ENCODE measurements at places on chromosomes 3 and 15.

GRCh38 chr15:41851167-41851523 lies 12.5 kb downstream of the PLA2G4B start:
- H3K4me1 ChIP-seq = no peaks in the 10 kb centered on the region
- H3K27me3 ChIP-seq = peaks cover 17% of the 10 kb centered on the region
- H3K27ac ChIP-seq = no peak overlapping the region

- H3K4me3 ChIP-seq = no peak overlapping the region
- no peak overlapping the region for H3K27ac ChIP-seq
- no peaks in the 10 kb centered on the region for H3K36me3 ChIP-seq
- DNase-seq = no peak
- no peaks in the 10 kb centered on the region for H3K27me3 ChIP-seq
- H3K4me1 ChIP-seq = no peaks in the 10 kb centered on the region
Measured at GRCh38 chr15:61777689-61778088, 282.6 kb downstream of the VPS13C start.

DNA sequence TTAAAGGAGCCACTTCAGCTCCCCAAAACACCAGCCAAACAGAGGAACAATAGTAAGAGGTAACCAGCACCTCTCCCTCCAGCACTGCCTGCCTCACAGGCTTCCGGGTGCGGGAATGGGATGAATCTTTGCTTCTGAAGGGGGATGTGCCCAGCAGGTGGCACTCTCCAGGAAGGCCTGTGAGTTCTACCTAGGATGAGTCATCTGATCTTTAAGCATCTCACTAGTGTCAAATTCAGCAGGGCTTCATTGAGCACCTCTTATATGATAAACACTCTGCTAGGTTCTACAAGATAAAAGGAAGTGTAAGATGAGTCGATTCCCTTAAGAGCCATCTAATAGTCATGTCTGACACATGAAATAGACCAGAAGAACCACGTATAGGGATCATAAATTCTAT lies 237.4 kb upstream of the UMPS start:
- no peak overlapping the region for H3K4me3 ChIP-seq
- no peaks in the 10 kb centered on the region for H3K27me3 ChIP-seq
- H3K36me3 ChIP-seq = no peaks in the 10 kb centered on the region

- H3K27me3 ChIP-seq = no peaks in the 10 kb centered on the region
- peaks cover 7% of the 10 kb centered on the region for H3K4me1 ChIP-seq
- H3K36me3 ChIP-seq = no peaks in the 10 kb centered on the region
- no peak overlapping the region for H3K27ac ChIP-seq
- DNase-seq = no peak
Measured at GRCh38 chr3:134344560-134344959, 29.7 kb downstream of the AMOTL2 start.

DNA sequence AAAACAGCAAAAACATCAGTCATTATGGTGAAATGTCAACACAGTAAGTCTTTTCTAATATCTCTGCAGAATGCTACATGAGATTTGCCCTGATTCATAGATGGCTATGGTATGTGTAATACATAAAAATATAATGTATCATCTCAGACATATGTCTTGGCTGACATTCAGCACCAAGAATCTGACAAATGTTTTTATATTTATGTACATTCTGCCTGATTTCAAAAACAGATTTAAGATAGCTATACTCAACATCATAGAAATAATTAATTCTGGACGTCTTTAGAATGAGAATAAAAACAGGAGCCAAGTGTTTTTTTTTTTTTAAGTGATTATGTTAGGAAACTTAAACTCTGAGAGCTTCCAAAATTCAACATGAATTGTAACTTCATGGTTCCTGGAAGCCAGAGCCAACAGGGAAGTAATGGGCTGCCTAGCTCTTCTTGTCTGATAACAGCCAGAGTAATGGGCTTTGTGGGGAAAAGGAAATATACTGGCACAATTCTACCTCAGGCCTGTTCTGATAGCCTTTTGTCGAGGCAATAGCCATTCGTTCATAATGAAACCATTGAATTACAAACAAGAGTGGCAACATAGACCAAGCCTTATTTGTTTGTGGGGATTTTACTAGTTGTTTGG lies 184.4 kb downstream of the VGLL4 start:
- H3K36me3 ChIP-seq = no peaks in the 10 kb centered on the region
- no peak for DNase-seq
- H3K27ac ChIP-seq = no peak overlapping the region
- no peak overlapping the region for H3K4me3 ChIP-seq
- H3K27me3 ChIP-seq = no peaks in the 10 kb centered on the region

DNA sequence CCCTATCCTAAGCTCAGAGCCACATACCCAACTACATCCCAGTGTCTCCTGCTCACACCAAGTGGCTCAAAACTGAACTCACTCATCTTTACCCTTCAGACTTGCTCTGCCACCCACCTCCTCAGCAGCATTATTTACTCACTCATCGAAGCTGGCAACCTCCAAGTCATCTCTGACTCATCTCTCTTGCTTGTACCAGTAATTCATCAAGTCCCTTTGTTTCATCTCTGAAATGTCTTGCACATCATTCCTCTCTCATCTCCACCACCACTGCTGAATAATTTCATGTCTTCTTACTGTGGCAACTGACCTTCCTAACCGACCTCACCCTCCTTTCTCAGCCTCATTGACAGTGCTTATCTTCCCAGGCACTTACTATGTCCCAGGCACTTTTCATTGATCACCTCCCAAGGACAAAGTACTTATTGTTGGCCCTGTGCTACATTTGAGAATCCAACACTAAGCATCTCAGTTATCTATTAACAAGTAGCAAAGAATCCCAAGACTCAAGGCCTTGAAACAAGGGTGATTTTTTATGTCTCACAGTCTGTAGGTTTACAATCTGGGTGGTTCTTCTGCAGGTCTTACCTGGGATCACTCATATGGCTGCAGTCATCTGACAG lies 82.0 kb downstream of the MRPL46 start:
- no peaks in the 10 kb centered on the region for H3K4me1 ChIP-seq
- H3K36me3 ChIP-seq = no peaks in the 10 kb centered on the region
- H3K4me3 ChIP-seq = no peak overlapping the region

DNA sequence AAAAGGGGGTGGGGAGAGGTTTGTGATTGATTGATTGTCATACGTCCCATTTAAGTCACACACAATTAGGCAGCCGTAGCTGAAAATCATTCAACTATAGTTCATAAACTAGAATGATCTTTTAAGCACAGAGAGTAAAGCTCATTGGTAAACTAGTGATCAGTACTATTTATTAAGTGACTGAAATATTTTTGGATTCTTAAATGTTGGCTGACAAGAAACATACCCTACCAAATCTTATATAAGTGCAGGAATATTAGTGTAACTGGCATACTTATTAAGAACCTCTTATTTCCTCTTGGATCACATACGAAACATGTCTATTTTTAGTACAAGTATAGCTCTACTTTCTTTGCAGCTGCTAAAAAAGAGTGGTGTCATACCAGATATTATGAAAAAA lies 8.4 kb upstream of the ABHD10 start:
- H3K27me3 ChIP-seq = no peaks in the 10 kb centered on the region
- no peak for DNase-seq
- peaks cover 66% of the 10 kb centered on the region for H3K36me3 ChIP-seq
- H3K4me1 ChIP-seq = peaks cover 17% of the 10 kb centered on the region

DNA sequence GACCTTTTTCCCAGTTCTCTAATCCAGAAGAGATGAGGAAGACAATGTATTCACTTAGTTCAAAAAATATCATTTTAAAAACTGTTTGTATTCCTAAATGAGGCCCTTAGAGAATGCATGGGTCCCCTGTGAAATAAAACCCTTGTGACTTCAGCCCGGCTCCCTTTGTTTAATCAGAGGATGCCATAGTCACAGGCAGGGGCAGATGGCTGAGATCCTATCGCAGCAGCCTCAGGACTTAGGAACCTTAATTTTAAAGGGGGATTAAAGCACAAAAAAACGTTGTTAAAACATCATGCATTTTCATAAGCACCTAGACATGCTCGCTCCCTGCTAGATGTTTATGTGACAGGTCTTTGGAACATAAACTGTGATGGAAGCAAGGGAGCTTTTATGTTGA lies 176.6 kb downstream of the IL20RB start:
- H3K4me1 ChIP-seq = no peaks in the 10 kb centered on the region
- H3K36me3 ChIP-seq = no peaks in the 10 kb centered on the region
- no peak overlapping the region for H3K27ac ChIP-seq
- no peak overlapping the region for H3K4me3 ChIP-seq

GRCh38 chr3:127033171-127033570 lies 50.3 kb downstream of the PLXNA1 start:
- H3K27ac ChIP-seq = no peak overlapping the region
- no peak for DNase-seq
- no peak overlapping the region for H3K4me3 ChIP-seq
- peaks cover 19% of the 10 kb centered on the region for H3K36me3 ChIP-seq
- no peaks in the 10 kb centered on the region for H3K4me1 ChIP-seq
- H3K27me3 ChIP-seq = peaks cover 2% of the 10 kb centered on the region

GRCh38 chr15:54101664-54102270 lies 123.5 kb downstream of the UNC13C start:
- DNase-seq = no peak
- no peak overlapping the region for H3K27ac ChIP-seq
- no peak overlapping the region for H3K4me3 ChIP-seq
- H3K4me1 ChIP-seq = no peaks in the 10 kb centered on the region

- H3K36me3 ChIP-seq = no peaks in the 10 kb centered on the region
- H3K27ac ChIP-seq = no peak overlapping the region
- H3K4me1 ChIP-seq = peaks cover 10% of the 10 kb centered on the region
Measured at GRCh38 chr3:16444344-16444743, 69.2 kb downstream of the RFTN1 start.
